ENCODE measurements at places on chromosomes 3 and 15.

- DNase-seq: no peak
These were observed 109.3 kb downstream of the ZIC1 start for GRCh38 chr3:147518465-147518864.

DNA sequence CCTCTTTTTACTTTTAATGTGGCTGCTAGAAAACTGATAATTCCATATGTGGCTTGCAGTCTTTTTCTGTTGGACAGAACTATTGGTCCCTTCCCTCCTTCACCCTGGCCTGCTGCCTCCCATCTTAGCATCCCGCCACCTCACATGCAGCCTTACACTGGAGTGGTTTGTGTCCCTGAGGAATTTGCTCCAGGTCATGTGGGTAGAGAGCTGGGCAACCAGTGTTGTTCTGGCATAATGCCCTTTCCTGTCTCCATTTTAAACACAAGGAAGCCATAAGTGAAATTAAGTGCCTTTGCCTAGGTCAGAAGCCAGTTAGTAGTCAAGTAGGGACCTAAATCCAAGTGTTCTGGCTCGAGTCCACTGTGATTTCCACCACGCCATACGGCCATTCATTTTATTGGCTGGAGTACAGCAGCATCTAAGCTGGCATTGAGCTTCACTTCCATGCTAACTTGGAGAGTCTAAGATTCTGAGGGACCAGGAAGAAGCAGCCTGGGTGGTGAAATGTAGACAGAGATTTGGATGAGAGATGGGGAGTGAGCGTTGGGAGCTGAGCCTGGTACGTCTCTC, 46.0 kb upstream of the PLXNA1 start:
- DNase-seq: no peak

DNA sequence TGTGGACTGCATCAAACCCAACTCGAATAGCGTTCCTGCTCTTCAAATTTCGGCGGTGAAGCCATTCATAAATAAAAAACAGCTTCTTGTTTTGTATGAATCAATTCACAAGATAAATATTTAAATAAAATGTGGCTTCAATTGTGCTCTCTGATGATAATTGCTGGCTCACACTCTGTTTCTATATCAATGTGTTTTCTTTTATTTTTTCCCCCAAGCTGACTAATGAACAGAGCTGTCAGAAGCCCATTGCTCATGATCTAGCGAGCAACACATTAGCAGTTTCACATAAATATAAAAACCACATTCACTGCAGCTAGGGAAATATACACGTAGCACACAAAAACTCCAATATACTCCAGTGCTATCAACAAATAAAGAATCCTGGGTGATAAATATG, 45.0 kb upstream of the FOXP1 start:
- DNase-seq: no peak

GRCh38 chr3:69842789-69843188, 103.5 kb downstream of the MITF start:
- DNase-seq: no peak

- DNase-seq: no peak
These were observed 85.4 kb upstream of the ARRDC4 start for GRCh38 chr15:97875025-97875512.

GRCh38 chr15:33374226-33374914, 63.6 kb downstream of the RYR3 start:
- DNase-seq: no peak

DNA sequence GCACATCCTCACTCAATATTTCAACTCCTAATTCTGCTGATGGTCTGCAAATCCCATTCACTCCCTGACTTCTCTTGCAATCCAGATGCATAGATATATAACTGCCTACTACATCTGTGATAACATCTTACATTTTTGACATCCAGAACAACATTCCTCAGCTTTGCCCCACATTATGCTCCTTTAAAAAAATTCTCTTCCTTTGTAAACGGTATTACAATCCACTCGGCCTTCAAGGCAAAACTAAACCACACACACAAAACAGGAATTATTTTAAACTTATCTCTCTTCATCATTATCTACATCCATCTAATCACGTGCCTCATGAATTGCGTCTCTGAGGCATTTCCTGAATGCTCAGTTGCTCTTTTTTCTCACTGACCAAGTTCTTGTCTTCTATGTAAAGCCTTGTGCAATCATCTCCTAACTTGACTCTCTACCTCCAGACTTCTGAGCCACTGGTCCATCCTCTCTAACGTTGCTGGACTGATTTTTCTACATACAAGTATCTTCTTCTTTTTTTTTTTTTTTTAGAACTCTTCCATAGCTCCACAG, 117.0 kb downstream of the SATB1 start:
- DNase-seq: no peak
